GF-D8 (cell line): ENCODE measurements at places on chromosomes 12 and 14.

DNA sequence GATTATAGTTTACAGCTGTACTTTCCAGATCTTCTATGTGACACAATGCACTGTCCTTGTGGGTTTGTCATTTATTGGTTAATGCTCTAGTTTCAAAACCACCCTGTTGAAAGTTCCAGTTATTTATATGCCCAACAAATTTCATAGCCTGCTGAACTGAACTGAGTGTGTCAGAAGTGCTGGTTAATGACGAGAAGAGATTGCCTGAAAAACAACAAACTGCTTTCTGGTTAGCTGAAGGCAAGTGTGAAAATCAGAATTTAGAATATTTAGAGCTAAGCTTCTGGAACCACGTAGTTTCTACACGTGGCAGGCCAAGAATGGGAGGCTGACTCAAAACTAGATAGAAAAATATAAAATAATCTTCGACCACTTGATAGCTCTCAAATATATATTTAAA lies 19.1 kb upstream of the RIN3 start:
- DNase-seq: no peak

DNA sequence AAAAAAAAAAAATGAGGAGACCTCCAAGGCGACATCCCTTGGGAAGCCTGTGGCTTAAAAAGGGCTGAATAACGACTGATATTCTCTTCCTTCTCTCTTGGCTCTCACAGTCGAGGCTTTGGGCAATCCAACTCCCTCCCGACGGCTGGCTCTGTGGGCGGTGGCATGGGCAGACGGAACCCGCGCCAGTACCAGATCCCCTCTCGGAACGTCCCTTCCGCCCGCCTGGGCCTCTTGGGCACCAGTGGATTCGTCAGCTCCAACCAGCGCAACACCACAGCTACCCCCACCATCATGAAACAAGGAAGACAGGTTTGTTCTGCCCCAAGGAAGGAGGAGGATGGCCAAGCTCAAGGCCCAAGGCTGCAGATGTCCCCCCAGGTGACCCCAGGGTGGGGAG lies 127.8 kb downstream of the GCH1 start:
- DNase-seq: no peak

GRCh38 chr12:68450947-68451260 lies 118.7 kb upstream of the MDM1 start:
- DNase-seq: no peak

- DNase-seq: no peak
Measured at GRCh38 chr12:76446090-76446489, 97.9 kb upstream of the BBS10 start.

GRCh38 chr14:56046546-56046945 lies 71.7 kb upstream of the PELI2 start:
- no peak for DNase-seq
